ENCODE measurements at places on chromosomes 4 and X.

- no peak for DNase-seq
Observed at GRCh38 chr4:83858131-83858530, 322.2 kb downstream of the GPAT3 start.

- no peak for DNase-seq
Observed at GRCh38 chrX:119272882-119273419, 36.9 kb downstream of the PGRMC1 start.

DNA sequence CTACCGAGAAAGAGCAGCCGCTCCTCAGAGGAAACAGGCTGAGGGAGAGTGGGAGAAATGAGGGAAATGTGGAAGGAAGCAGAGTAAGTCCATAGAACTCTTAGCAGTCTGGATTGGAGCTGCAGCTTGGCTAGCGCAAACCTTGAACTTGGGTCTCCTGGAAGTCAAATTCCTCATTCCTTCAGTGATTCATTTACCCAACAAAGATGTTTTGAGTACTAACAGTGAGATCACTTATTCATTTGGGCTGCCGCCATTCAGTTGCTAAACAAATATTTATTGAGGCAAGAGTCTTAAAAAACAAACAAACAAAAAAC lies 51.5 kb downstream of the SEL1L3 start:
- no peak for DNase-seq

DNA sequence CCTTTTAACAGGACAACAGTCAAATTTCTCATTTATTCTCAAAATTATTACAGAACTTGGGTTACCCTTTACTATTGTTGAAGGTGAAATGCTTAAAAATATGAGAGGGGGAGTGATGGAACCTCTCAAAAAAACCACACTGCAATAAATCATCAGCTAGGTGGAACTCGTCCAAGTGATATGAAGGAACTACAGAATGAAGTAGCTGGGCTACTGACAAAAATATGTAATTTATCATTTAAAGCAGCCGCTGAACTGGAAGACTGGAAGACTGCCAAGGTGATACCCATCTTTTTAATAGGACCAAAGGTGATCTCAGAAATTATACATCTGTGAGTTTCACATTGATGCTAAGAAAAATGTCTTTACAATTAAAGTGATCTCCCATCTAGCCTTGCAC lies 597.7 kb upstream of the TENM3 start:
- no peak for DNase-seq

- DNase-seq = no peak
Observed at GRCh38 chr4:45475548-45475947, 648.3 kb downstream of the GABRG1 start.

GRCh38 chrX:65686236-65686635 lies 18.8 kb downstream of the MSN start:
- DNase-seq = no peak

- no peak for DNase-seq
Observed at GRCh38 chr4:20840648-20841190, 140.5 kb downstream of the PACRGL start.

- DNase-seq = no peak
Observed at GRCh38 chrX:13201605-13202219, 118.1 kb downstream of the ATXN3L start.

DNA sequence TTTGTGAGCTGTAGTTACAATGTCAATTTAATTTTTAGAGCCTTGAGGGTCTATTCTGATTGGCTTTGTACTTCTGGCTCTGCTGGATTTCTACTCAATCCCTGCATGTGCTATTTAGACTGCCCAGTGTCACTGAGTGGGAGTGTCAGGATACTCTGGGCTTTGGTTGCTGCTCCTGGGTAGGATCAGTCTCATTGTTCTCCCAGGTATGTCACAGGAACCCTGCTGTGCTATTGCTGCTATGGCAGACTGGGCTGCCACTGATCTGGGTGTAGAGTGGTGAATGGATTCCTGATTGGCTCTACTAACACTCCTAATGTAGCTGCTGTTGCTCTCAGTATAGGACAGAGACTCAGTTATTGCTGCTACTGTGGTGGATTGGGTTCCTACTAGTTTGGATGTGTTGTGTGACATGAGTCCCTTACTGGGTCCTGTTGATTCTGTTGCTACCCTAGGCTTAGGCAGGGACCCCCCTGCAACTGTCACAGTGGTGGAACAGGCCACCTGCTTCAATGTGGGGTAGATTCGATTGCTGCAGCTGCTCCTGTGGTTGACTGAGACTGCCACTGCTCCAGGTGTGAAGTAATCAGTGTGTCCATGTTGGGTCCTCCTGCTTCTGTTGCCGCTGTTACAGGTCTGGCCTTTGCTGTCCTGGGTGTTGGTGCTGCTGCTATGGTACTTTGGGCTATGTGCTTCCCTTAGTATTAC lies 707.8 kb upstream of the AMOT start:
- DNase-seq = no peak

Data from activated CD8-positive, alpha-beta memory T cell treated with anti-CD3 and anti-CD28 coated beads for 4 hours (primary cell).